Esophagus squamous epithelium (tissue), 5 donors: ENCODE measurements at places on chromosomes 5 and 9.
A peak's percentile ranks its signal among the peaks of the same experiment; 100 is the strongest.

DNA sequence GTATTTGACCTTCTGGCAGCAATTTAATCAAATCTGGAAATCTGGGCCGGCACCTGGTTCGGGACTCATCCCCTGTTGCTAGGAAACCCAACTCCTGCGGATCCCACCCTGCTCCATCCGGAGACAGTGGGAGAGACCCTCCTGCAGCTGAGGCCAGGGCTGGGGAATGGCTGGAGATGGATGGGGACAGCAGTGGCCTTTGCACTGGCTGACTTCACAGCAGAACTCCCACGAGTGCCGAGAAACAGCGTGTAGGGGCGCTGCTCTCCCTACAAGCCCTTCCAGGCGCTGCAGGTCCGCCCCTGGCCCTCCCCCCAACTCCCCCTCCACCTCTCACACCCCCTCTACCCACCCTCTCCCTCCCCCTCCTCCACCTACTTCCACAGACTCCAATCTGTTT lies 105.8 kb upstream of the PPP1R26 start:
- peaks cover 97% of the 10 kb centered on the region for H3K27me3 ChIP-seq
- no peaks in the 10 kb centered on the region for H3K4me1 ChIP-seq
- no peaks in the 10 kb centered on the region for H3K36me3 ChIP-seq
- DNase-seq = no peak
- no peak overlapping the region for H3K4me3 ChIP-seq
- H3K27ac ChIP-seq = no peak overlapping the region

GRCh38 chr5:146548781-146549449 lies 32.9 kb upstream of the GPR151 start:
- H3K36me3 ChIP-seq = no peaks in the 10 kb centered on the region
- DNase-seq = no peak
- H3K4me3 ChIP-seq = no peak overlapping the region

DNA sequence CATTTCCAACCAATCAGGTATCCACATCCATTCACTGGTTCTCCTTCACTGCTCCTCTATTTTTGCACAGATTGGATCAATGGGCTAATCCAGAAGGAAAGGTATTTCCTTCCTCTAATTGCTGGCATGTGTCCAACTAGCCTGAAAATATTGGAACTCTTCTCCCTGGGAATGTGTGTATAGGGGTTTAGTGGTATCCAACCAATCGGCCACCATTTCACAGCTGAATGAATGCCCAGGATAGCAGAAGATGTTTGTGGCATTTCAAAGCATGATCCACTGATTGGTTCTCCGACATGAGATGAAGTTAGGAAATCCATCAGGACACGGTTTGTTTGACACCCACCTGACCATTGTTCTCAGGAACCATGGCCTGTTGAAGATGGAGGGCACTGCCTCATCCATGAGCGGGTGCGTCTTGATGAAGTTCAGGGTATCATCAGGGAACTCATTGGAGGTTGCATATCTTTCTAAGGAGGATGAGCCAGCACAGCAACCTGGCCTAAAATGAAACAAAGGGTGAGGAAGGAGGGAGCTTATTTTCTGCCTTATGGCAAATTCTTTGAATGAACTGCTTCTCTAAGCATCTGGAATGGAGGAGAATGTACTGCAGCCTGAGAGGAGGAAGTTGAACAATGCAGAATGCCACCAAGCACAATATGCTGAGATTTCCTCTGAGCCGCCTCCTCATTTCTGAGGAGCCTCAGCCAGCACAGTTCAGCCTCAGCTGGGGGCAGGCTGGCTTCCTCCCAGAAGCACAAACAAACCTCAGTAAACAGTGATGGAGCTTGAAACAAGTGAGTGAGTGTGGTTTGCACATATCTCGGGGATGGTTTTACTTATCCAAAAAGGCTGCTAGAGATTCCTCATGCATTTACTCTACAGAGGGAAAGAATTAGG lies 94.6 kb downstream of the SEMA6A start:
- H3K27ac ChIP-seq = no peak overlapping the region
- no peaks in the 10 kb centered on the region for H3K27me3 ChIP-seq
- H3K4me3 ChIP-seq = no peak overlapping the region
- no peak for DNase-seq
- H3K4me1 ChIP-seq = no peaks in the 10 kb centered on the region
- peaks cover 95% of the 10 kb centered on the region for H3K36me3 ChIP-seq

- no peak overlapping the region for H3K4me3 ChIP-seq
- H3K27me3 ChIP-seq = no peaks in the 10 kb centered on the region
- no peaks in the 10 kb centered on the region for H3K36me3 ChIP-seq
- H3K4me1 ChIP-seq = no peaks in the 10 kb centered on the region
- no peak overlapping the region for H3K27ac ChIP-seq
These were observed 97.4 kb upstream of the TRIM32 start for GRCh38 chr9:116589392-116590354.

DNA sequence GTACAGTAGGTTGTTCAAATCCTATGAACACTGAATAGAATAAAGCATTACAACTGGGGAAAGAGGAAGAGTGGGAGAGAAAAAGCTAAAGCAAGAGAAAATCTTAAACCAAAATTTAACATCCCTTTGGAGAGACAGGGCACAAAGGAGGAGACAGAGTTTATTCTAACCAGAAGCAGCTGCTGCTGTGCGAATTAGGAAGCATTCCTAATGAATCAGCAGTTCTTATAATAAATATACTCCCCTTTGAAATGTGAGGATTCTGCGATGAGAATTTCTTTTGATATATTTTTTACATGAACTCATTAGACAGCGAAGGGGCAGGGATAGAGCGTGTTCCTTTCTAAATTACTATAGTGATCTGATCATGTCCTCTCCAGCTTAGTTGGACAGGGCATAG lies 233.4 kb downstream of the DENND1A start:
- H3K36me3 ChIP-seq = no peaks in the 10 kb centered on the region
- no peak overlapping the region for H3K4me3 ChIP-seq
- H3K4me1 ChIP-seq = no peaks in the 10 kb centered on the region
- DNase-seq = no peak
- no peak overlapping the region for H3K27ac ChIP-seq

- no peaks in the 10 kb centered on the region for H3K4me1 ChIP-seq
- no peak overlapping the region for H3K27ac ChIP-seq
- no peaks in the 10 kb centered on the region for H3K36me3 ChIP-seq
- H3K4me3 ChIP-seq = no peak overlapping the region
- no peak for DNase-seq
These were observed 15.1 kb downstream of the FGF1 start for GRCh38 chr5:142670804-142671203.

- no peak overlapping the region for H3K4me3 ChIP-seq
- DNase-seq = no peak
- H3K4me1 ChIP-seq = no peaks in the 10 kb centered on the region
- H3K27ac ChIP-seq = no peak overlapping the region
- no peaks in the 10 kb centered on the region for H3K36me3 ChIP-seq
These were observed 146.4 kb upstream of the PPP1R26 start for GRCh38 chr9:135332979-135333748.

- H3K4me3 ChIP-seq = no peak overlapping the region
- H3K27me3 ChIP-seq = no peaks in the 10 kb centered on the region
- no peaks in the 10 kb centered on the region for H3K36me3 ChIP-seq
- no peak overlapping the region for H3K27ac ChIP-seq
- H3K4me1 ChIP-seq = no peaks in the 10 kb centered on the region
These were observed 65.0 kb upstream of the FBXW11 start for GRCh38 chr5:172071309-172071875.

GRCh38 chr9:128636556-128637530 lies 19.8 kb downstream of the DYNC2I2 start:
- H3K27me3 ChIP-seq = no peaks in the 10 kb centered on the region
- peaks cover 22% of the 10 kb centered on the region for H3K36me3 ChIP-seq

DNA sequence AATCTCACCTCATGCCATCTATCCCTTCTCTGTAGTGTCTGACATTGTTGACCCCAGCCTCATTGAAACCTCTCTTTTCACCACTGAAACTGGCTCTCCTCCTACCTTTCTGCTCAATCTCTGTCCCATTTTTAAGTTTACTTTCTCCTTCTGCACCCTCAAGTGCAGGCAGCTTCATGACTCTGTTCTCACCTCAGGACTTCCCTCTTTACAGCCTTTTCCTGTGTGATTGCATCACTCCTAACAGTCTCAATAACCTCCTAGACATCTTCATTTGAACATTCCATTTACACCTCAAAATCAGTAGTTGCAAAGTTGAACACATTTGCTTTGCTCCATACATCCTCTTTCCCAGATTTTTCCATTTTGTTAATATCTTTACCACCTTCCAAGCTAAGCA lies 172.1 kb downstream of the RASEF start:
- H3K27me3 ChIP-seq = no peaks in the 10 kb centered on the region
- no peak overlapping the region for H3K27ac ChIP-seq
- no peak overlapping the region for H3K4me3 ChIP-seq
- no peaks in the 10 kb centered on the region for H3K4me1 ChIP-seq
- no peak for DNase-seq

DNA sequence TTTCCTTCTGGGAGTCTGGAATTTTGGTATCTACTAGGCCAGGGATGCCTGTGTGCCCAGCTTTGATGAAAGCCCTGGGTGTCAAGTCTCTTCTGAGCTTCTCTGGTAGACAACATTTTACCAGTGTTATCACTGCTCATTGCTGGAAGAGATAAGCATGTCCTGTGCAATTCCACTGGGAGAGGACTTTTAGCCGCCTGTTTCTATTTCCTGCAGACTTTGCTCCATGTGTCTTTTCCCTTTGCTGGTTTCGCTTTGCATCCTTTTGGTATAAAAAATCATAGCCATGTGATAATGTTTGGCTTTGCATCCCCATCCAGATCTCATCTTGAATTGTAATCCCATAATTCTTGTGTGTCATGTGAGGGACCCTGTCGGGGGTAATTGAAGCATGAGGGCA lies 163.2 kb downstream of the SLC28A3 start:
- peaks cover 7% of the 10 kb centered on the region for H3K4me1 ChIP-seq
- H3K4me3 ChIP-seq = no peak overlapping the region
- DNase-seq = no peak
- no peaks in the 10 kb centered on the region for H3K36me3 ChIP-seq
- H3K27me3 ChIP-seq = no peaks in the 10 kb centered on the region
- no peak overlapping the region for H3K27ac ChIP-seq

DNA sequence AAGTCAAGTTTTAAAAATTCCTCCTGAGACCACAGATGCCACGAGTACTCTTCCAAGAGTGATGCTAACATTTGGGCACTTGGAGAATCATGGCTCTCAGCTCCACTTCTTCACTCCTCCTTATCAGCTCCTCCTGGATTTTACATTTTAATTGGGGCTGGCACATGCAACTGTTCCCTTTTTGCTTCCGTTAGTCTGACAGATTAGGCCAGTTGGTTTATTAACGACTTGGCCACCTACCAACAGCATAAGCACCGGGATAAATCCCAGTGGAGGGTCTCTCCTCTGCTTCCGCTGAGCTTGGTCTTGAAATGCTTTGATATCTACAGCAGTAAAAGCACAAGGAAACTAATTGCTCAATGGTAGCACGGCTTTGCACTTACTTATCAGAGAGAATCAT lies 134.6 kb upstream of the RASEF start:
- H3K27ac ChIP-seq = no peak overlapping the region
- no peaks in the 10 kb centered on the region for H3K36me3 ChIP-seq
- no peak for DNase-seq
- no peaks in the 10 kb centered on the region for H3K4me1 ChIP-seq

DNA sequence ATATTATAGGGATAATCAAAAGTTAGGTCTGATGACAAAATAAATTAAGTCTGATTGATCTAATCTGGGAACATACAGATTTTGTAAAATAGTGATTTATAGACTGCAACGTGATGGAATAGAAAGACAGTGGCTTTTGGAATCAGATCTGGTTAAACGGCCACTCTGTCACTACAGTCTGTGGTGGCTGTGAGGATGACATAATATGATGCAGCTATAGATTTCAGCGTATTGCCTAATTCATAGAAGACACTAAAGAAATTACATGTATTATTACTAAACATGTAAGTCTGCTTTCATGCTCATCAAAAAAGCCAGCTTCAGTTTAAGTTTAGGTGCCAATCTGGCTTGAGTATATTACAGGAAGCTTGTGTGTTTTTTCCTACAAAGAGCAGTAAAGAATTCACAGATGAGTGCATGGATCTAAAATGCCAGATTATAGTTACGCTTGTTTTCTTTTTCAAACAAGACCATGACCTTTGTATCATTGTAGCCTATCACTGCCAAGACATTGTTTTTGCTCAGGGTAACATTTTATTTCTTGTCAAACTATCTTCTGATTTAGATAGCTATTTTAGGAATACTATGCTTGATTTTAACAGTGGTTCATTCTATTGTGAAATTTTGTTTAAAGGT lies 25.7 kb downstream of the CPEB4 start:
- peaks cover 33% of the 10 kb centered on the region for H3K4me1 ChIP-seq
- no peak overlapping the region for H3K27ac ChIP-seq
- no peaks in the 10 kb centered on the region for H3K27me3 ChIP-seq
- no peak for DNase-seq

GRCh38 chr5:155628346-155628745 lies 614.8 kb downstream of the KIF4B start:
- H3K4me1 ChIP-seq = no peaks in the 10 kb centered on the region
- peaks cover 12% of the 10 kb centered on the region for H3K27me3 ChIP-seq
- no peak overlapping the region for H3K27ac ChIP-seq
- H3K36me3 ChIP-seq = no peaks in the 10 kb centered on the region
- H3K4me3 ChIP-seq = no peak overlapping the region

DNA sequence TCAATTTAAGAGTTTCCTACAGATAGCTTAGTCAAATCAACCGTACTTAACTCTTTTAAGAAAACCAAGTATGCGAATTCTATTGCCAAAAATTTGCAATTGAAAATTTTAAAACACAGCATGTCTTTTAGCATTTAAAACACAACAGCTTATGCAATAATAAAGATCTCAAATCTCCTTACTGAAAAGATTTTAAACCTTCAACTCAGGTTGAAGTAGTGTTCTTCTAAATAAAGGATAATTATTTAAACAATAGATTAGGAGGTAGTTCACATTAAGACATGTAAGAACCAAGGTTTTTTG lies 5.5 kb downstream of the NR3C1 start:
- no peak overlapping the region for H3K27ac ChIP-seq
- H3K4me1 ChIP-seq = peaks cover 90% of the 10 kb centered on the region
- H3K4me3 ChIP-seq = peak overlapping the region; percentile 93
- DNase-seq = no peak

DNA sequence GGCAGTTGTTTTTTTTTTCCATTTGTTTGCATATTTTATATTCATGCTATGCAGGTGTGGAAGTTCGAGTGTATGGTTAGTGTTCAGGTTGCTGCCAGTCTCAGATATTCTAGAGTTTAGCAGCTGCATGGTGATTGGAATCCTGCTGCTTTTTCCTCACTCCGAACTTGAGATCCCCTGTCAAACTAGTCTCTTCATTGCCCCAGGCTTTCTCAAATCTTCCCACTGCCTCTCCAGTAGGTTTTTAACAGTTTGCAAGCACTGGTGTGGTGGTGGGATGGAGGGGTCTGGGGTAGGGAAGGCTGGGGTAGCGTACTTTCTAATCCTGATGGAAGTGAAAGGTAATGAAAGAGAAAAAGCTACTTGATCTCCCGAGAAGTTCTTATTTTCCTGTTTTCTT lies 112.9 kb downstream of the CHSY3 start:
- H3K4me3 ChIP-seq = no peak overlapping the region
- no peaks in the 10 kb centered on the region for H3K36me3 ChIP-seq
- no peak overlapping the region for H3K27ac ChIP-seq
- no peak for DNase-seq
- H3K4me1 ChIP-seq = no peaks in the 10 kb centered on the region

DNA sequence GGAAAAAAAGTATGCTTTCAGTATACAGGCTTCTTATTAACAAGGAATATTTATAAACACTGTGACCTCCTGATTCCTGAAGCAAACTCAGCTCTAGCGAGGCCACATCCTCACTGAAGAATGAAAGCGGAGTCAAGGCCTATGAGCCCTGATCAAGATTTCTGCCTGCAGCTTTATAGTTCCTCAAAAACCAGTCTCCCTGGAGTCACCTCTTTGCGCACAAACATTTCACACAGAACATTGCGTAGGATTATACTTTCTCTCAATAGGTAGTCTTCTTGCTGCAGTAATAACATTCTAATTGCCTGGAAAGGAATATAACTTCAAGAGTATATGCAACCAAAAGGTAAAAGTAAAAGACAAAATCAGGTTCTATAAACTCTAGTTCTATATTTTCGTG lies 62.9 kb downstream of the SLC24A2 start:
- no peak for DNase-seq
- H3K4me3 ChIP-seq = no peak overlapping the region
- H3K4me1 ChIP-seq = no peaks in the 10 kb centered on the region
